ENCODE measurements at places on chromosomes 7 and 10. TPM values are rescaled to one million over a fixed set of nuclear protein-coding genes. Genes with fewer than 3 reads are reported as not detected.
A peak's percentile ranks its signal among the peaks of the same experiment; 100 is the strongest.

The CCDC172 gene
- not detected for total RNA-seq

The TMEM225B gene
- 0.43 TPM for total RNA-seq

The DYNC1I1 gene
- total RNA-seq, result 0.06 TPM

The ZNF398 gene
- total RNA-seq, result 10.3 TPM

The ZWINT gene
- 65.8 TPM for total RNA-seq

The SYT15 gene
- total RNA-seq, result 0.14 TPM

The SSC4D gene
- total RNA-seq, result 1.2 TPM

The SAP25 gene
- total RNA-seq, result not detected

The COPG2 gene
- 18.5 TPM for total RNA-seq

The AGMO gene
- not detected for total RNA-seq

The GNAT3 gene
- not detected for total RNA-seq

The GRM3 gene
- total RNA-seq, result not detected

DNA sequence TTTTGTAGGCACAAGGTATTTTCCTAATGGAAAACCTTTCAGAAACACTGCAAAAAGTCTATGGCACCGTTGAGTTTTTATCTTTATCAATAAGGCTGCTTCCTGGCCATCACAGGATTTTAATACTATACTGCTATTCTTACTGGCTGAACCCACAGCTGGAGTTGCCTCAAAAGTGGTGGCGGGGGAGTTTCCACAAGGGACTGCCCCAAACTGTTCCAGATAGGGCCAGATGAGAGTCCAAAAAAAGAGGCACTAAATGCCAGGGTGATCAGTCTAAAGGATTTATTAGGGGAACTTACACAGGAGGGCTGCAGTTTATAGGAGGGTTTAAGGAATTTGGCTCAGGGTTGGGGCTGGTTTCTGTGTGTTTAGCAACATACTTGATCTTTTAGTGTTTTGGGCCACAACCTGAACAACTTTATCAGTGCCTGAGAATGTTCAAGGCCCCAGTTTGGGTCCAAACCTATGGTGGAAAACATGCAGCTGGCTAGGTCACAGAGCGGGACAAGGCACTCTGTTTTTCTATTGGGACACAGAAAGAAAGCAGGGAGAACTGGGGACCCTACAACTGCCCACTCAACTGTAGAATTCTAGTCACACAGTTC lies 41.4 kb downstream of the STAM start:
- DNase-seq, result no peak

DNA sequence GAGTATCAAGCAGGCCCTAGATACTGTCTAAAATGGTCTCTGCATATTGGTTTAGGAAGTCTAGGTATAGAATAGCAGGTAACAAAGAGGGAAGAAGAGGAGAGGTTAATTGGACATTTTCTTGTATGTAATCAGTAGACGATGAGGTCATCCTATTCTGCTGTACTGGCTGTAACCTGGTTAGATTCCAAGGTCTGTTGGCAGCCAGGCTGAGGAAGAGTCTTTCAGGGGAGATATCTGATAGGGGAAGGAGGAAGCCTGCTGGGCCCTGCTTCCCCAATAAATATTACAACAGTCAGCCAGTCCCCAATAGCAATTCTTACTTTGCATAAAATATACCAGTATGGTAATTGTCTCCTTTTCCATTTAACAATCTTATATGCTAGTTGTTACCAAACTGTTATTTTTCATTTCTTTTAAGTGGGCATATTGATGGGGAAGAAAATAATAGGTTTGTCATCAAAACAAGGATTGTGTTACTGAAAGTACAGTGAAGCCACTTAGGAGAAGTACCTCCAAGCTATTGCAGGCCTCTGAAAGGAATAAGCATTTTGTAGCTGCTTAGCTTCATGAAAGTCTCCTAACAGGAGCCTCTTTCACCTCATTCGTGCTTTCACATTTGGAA lies 186.4 kb downstream of the LRRC4 start:
- peak; percentile 20 for DNase-seq

DNA sequence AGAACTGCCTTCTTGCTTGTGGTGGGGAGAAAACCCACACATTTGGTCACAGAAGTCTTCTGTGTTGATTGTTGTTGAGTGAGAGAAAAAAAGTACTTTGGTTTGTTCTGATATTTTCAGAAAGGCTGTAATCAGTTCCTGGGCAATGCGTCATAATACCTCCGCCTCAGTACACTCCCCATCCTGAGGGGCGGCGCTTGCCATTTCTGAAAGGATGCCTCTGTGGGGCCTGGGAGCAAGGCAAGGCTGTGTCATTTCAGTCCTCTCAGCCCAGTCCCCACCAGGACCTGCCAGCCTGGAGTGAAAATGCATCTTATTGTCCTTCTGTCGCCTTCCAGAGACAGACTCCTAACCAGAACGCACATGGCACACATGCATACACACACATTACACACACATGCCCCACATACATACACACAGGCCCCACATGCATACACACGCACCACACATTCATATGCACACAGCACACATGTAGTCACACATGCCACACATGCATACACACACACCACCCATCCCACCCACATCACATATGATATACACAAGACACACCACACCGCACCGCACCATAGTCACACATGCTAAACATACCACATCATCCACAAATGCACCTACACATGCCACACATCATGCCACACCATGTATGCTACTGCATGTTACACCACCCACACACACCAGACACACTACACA lies 90.0 kb downstream of the CXCL12 start:
- DNase-seq, result no peak

GRCh38 chr10:123101872-123102271 lies 33.9 kb upstream of the HMX3 start:
- DNase-seq, result no peak

DNA sequence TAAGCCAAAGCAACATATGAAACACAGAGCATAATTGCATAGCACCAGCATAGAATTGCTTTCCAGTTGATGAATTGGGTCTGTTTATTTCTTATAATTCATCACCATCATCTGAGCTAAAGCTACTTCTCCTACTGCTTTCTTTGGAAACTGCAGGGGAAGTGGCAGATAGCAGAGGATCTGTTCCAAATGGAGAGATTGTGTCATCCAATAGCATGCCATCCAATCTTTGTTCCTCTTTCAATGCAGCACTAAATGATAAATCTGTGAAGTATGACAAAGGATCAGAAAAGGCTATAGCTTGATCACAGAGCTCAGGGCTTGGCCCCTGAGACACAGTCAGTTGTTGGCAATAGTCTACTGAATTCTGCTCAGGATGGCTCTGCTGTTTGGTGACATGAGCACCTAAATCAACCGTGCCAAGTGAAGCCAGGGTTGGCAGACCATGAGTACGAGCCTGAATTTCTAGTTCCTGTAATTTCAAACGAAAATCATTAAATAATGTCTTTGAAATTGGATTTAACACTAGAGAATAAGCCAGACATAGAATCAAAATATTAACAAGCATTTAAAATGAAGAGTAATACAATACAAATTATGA lies 90.0 kb downstream of the TFEC start:
- DNase-seq, result no peak

GRCh38 chr10:3460420-3461128 lies 288.0 kb upstream of the PITRM1 start:
- DNase-seq, result no peak

- DNase-seq, result peak; percentile 55
Observed at GRCh38 chr10:15363031-15363430, 8.1 kb downstream of the FAM171A1 start.

DNA sequence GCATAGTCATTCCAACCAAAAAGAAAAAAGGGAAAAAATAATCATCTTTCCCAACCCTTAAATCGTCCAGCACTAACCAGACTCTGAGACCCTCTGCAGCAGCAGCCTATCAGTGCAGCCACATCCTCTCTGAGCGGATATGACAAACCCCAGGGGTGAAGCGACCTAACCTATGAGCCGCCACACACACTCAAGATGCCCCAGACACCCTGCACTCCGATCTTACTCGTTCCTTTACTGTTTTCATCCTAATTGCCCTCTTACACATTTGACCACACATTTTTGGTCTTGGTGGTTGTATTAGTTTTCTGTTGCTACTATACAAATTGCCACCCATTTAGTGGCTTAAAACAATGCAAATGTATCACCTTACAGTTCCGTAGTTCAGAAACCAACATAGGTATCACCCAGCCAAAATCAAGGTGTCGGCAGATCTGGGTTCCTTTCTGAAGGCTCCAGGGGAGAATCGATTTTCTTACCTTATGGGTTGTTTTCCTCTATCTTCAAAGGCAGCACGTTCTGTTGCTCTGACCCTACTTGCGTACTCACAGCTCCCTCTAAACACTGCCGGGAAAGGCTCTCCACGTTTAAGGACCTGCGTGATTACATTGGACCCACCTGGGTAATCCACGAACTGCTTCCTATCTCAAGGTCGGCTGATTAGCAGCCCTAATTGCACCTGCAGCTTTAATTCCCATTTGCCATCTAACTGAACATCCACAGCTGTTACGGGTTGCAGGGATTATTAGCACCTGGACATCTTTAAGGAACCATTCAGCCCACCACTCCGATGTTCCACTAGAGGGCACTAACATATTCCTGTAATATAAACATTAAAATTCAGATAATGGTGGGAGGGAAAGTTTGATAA lies 37.3 kb upstream of the PRSS1 start:
- DNase-seq, result peak; percentile 2

GRCh38 chr10:21141946-21142492 lies 244.9 kb upstream of the NEBL start:
- DNase-seq, result no peak

DNA sequence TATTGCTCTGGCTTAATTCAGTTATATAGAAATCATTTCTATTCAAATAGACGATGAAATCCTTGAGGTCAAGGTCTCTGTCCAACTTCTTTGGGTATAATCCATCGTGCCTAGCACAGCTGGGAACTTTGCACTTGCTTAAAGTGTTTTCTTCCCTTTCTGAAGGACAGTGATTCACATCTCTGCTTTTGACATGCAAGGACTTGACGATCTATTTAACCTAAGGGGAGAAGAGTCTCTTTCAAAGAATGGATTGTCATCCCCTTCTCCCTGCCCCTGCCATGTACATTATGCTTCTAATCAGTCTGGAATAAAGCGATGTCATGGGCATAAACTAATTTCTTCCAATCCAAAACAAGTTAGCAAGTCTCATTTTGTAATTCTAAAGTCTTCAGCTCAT lies 488.6 kb downstream of the KCNMA1 start:
- no peak for DNase-seq

GRCh38 chr10:114992189-114992775 lies 54.3 kb downstream of the TRUB1 start:
- no peak for DNase-seq

GRCh38 chr10:132102717-132103110 lies 37.0 kb downstream of the JAKMIP3 start:
- no peak for DNase-seq

DNA sequence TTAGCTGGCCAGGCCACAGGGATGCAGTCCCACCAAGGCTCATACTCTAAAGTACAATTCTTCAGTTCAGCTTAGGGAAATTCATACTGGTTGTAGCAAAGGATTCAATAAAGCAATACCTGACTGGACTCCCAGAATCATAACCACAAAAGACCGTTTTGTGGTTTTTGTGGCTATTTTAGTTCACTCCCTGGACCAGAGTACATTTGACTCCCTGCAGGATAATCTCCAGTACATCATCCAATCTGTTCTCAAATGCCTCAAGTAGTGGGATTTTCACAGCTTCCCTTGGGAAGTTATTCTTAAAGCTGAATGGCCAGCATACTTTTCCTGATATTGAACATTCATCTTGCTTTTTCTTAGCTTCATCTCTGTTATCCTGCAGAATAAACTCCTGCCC lies 29.3 kb upstream of the YAE1 start:
- DNase-seq, result no peak

GRCh38 chr10:117900280-117900679 lies 146.5 kb downstream of the RAB11FIP2 start:
- no peak for DNase-seq

DNA sequence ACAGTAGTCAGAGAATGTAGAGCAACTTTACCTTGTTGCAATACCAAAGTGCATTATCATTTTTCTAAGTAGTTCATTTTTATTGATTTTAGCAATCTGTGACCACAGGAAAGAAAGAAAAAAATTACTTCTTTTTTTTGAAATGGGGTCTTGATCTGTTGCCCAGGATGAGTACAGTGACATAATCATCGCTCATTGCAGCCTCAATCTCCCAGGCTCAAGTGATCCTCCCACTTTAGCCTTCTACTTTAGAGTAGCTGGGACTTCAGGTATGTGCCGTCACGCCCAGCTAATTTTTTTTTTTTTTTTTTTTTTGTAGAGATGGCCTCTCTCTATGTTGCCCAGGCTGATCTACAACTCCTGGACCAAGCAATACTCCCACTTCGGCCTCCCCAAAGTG lies 11.4 kb upstream of the OAT start:
- no peak for DNase-seq

DNA sequence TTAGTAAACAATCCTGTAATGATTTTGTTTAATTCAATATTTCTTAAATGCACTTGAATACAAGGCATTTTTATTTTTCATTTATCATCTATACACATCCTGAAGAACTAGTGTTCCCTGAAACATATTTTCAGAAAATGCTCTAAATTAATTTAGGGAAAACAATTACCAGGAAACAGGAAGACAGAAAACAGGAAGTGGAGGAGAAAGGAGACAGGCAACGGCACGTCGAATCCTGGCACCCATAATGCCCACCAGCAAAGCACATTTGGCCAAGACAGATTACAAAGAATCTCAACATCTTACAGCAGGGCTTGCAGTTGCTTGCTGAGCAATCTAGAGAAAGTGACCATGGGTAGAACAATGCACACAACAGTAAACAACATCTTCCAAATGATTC lies 571.1 kb downstream of the GRID1 start:
- DNase-seq, result no peak

GRCh38 chr7:130369831-130370550 lies 10.3 kb upstream of the CPA1 start:
- DNase-seq, result no peak

GRCh38 chr10:75972491-75973276 lies 541.3 kb downstream of the LRMDA start:
- DNase-seq, result no peak

DNA sequence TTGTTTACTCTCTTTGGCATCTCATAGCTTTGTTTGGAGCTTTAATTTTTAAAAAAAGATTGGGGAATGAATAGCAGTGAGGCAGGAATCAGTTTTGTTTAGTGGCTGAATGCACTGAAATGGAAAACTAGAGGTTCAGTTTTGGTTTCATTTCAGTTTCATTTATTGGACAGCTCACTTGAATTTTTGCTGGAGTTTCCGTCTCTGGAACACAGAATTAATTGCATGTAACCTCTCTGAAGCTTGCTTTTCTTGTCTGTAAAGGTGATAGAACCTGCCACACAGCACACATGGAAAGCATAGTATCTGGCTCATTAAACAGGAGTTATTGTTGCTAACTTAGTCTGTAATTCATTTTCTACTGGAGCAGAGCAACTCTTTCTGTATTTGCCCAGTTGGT lies 7.1 kb downstream of the GRM8 start:
- peak; percentile 10 for DNase-seq

- no peak for DNase-seq
Observed at GRCh38 chr10:98224509-98224908, 43.5 kb downstream of the LOXL4 start.

GRCh38 chr7:150744041-150744656 lies 6.9 kb downstream of the GIMAP5 start:
- DNase-seq, result no peak

GRCh38 chr7:157785486-157786186 lies 448.8 kb downstream of the DNAJB6 start:
- DNase-seq, result no peak

Data from epithelial cell of proximal tubule (primary cell).